ENCODE measurements at places on chromosomes 5 and 9.

DNA sequence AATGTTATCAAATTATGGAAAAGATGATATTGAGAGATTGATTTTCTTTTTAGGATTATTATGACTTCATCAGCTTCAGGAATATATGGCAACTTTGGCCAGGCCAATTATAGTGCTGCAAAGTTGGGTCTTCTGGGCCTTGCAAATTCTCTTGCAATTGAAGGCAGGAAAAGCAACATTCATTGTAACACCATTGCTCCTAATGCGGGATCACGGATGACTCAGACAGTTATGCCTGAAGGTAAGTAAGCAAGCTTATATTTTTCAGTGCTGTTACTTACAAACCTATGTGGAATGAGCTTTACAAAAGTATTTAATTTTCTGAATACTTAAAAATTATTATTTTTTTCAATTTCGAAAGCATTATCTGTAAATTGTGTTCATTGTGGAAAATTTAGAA lies 26.5 kb downstream of the HSD17B4 start:
- no peak for DNase-seq

DNA sequence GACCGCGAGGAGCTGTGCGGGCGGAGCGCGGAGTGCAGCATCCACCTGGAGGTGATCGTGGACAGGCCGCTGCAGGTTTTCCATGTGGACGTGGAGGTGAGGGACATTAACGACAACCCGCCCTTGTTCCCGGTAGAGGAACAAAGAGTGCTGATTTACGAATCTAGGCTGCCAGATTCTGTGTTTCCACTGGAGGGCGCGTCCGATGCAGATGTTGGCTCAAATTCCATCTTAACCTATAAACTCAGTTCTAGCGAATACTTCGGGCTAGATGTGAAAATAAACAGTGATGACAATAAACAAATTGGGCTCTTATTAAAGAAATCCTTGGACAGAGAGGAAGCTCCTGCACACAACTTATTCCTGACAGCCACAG lies 590 bp downstream of the PCDHA6 start:
- DNase-seq: no peak

DNA sequence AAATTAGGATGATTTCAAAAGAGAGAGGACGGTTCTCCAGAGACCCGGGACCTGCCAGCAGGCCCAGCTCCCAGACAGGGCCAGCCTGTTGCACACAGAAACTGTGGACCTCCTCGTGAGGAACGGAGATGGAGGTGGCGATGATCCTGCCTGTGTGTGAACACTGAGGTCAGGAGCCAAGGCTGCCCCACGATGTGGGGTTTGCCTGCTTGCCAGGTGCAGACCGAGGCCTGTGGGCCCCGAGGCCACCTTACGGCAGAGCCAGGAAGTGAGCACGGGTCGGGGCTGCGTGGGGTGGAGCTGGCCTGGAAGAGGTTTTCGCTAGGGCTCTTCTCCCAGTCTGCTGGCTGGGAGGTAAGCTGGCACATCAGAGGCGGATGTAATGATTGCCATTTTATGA lies 4.3 kb downstream of the FAM163B start:
- no peak for DNase-seq

DNA sequence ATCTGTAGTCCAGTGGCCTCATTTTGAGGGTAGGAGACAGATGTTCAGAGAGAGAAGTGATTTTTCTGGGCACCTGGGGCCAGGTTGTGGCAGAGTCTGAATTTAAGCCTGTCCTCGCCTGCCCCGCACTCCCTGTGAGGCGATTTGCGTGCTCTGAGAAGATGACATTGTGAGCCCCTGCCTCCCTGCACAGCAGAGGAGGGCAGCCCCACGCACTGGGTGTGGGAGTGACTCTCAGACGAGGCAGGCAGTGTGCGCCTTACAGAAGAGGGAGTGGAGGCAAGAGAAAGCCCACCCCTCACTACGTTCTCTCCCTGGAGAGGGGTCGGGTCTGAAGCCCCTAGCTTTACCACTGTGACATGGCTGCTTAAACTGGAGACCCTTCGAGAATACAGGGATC lies 35.7 kb downstream of the IRX4 start:
- DNase-seq: no peak

DNA sequence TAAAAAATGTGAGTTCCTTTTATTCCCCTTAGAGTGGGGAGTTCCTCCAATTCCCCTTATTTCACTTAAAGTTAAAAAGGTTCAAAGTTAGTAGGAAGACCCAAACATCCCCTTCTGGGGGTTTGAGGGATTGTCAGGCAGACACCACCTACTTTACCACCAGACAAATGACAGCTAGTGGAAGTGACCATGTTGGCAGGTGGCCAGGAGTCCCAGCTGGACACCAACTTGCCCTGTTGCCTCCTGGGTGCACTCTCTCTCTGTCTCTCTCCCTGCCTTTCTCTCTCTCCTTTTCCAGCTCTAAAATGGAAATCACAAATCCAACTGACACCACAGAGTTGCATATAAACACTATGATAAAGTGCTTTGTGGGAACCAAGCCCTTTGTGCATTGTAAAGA lies 307.7 kb upstream of the TLE4 start:
- no peak for DNase-seq

DNA sequence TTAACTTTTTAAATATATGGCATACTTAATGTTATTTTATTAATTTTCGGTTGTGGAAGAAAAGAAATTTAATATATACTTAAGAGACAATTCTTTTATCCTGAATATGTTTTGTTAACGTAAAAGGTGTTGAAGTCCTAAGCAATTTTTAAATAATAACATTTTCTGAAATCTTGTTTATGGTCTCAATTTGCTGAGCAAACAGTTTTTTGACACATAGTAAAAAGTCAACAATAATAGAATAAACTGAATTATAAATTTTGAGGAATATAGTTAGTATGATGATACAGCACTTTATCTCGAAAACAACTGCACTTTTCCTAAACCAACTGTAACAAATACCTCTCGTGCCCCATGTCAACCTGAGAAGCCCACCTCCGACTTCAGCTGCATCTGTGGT lies 229.8 kb upstream of the TARS1 start:
- no peak for DNase-seq

- DNase-seq: no peak
Measured at GRCh38 chr5:18098691-18099090, 464.4 kb downstream of the TAF11L14 start.

DNA sequence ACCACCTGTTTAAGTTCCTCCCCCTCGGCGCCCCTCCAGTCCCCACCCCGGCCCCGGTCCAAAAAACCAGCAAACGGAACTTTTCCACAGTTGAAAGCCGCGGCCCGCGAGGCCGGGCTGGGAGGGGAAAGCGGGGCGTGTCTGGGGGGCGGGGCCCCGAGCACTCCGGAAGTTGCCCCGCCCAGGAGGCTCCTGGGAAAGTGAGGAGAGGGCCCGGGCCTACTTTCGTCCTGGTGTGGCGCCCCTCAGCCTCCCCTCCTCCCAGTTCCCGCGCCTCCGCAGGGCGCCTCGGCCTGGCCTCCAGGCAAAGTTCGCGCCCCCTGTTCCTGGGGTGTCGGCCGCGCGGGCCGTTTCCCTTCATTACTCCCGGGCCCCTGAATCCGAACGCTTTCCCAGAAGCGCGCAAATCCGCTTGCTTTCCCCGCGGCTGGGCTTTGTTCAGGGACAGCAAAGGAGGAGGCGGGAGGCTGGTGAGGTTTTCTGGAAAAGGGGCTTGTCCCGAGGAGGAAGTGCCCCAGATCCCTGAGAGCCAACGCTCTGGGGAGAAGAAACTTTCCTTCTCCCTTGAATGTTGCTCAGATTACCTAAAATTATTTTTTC lies 4.5 kb upstream of the DMRT3 start:
- DNase-seq: no peak

- DNase-seq: no peak
Measured at GRCh38 chr5:56638061-56638621, 177.2 kb upstream of the MAP3K1 start.

GRCh38 chr9:75239176-75239575 lies 150.9 kb downstream of the OSTF1 start:
- no peak for DNase-seq

GRCh38 chr5:58717303-58718007 lies 134.6 kb downstream of the RAB3C start:
- no peak for DNase-seq

GRCh38 chr9:34547960-34548611 lies 25.3 kb upstream of the ENHO start:
- no peak for DNase-seq

- no peak for DNase-seq
Measured at GRCh38 chr5:102811972-102812371, 56.9 kb downstream of the PAM start.

GRCh38 chr5:38871790-38872551 lies 26.2 kb downstream of the OSMR start:
- no peak for DNase-seq

DNA sequence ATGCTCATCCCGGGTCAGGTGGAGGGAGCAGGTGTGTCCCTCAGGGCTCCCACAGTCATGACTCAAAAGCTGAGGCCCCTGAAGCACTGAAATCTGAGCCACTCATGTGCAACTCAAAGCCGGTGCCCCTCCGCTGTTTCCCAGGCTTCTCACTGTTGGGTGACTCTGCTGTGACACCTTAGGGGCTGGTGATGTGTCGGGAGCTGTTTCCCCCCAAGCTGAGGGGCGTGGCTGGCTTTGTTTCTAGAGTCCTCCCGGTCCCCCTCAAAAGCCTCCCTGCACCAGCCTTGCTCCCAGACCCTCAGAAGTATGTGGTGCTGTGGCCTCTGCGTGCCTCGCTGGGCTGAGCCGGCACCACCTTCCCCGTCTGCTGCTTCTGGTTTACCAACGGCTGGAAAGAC lies 39.7 kb downstream of the PLPP7 start:
- DNase-seq: no peak

- no peak for DNase-seq
Measured at GRCh38 chr9:104743376-104743985, 4.0 kb upstream of the NIPSNAP3A start.

GRCh38 chr5:138573949-138574670 lies 1.1 kb downstream of the HSPA9 start:
- DNase-seq: no peak

- DNase-seq: no peak
Measured at GRCh38 chr5:91229031-91229727, 153.9 kb downstream of the ARRDC3 start.

DNA sequence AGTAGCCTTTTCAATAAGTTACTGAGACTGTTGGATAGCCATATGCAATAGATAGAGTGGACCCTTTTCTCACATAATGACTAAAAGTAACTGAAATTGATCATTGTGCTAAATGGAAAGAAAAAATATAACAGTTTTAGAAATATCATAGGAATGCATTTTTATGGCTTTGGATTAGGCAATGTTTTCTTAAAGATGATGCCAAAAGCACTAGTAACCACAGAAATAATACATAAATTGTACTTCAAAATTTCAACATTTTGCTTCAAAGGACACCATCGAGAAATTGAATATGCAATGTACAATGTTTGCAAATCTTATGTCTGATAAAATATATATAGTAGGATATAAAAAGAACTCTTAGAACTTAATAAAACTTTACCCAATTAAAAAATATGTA lies 1267.5 kb upstream of the CDH9 start:
- no peak for DNase-seq

DNA sequence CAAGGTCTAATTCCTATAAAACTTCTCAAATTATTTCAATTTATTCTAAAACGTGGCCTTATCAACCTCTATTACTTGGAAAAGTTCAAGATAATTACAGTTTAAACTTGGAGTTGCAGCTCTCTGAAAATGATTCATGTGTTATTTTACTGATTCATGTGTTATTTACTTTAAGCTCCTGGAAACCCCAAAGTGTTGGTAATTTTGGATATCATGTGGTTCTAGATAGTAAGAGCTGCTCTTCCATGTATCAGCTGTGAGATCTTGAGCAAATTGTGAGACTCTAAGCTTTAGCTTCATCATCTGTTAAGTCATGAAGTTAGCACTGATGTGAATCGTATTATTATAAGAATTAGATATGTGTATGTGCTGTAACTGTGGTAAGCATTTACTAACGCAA lies 749.2 kb downstream of the TLE4 start:
- DNase-seq: no peak

DNA sequence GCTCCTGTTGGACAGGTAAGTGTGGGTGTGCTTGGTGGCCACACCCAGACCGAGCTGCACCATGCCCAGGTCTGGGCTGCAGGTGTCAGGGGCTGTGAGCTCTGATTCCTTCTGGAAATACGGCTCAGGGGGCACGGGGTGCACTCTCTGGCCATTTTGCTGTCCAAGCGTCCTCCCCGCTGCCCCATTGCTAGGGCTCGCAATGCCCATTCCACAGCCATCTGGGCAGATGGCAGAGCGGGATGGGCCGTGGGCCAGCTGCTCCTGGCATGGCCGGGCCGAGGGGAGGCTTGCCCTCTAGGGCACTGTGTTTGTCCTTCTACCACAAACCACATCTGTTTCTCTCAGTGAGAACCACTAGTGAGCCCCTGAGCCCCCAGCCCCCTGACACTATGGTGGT lies 67.9 kb upstream of the RXRA start:
- DNase-seq: no peak

- no peak for DNase-seq
Measured at GRCh38 chr5:149796030-149796429, 65.9 kb downstream of the PPARGC1B start.

- DNase-seq: no peak
Measured at GRCh38 chr5:535846-536698, 11.8 kb upstream of the SLC9A3 start.

DNA sequence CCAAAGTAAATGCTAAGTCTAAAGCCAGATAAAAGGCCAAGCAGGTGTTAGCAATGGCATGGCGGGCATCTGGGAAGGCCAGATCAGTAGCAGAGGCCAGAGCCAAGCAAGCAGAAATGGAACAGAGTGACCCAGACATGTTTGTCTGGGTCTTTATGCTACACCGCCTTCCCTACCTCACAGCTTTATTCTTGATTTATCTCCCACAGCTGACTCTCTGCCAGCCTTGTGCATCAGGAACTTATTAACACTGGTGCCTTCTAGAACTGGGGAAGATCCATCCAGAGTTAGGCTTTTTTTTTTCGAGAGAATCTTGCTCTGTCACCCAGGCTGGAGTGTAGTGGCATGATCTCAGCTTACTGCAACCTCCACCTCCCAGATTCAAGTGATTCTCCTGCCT lies 112.5 kb upstream of the SLC44A1 start:
- DNase-seq: no peak

DNA sequence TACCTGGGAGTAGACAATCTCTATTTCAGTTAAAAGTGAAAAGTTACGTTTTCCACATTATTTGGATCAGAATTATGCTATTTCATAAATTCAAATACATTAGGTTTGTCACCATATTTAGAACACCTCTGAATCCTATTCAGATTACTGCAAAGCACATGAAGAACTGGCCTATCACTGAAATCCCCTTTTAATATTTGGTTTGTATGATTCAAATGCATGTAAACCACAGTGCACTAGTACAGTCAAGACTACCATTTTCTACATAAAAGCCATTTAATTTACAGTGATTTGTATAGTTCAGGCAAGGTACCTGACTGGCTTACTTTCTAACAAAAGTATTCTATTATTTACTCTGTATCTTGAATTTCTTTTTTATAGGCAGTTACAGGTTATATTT lies 212.5 kb downstream of the MEF2C start:
- DNase-seq: no peak

DNA sequence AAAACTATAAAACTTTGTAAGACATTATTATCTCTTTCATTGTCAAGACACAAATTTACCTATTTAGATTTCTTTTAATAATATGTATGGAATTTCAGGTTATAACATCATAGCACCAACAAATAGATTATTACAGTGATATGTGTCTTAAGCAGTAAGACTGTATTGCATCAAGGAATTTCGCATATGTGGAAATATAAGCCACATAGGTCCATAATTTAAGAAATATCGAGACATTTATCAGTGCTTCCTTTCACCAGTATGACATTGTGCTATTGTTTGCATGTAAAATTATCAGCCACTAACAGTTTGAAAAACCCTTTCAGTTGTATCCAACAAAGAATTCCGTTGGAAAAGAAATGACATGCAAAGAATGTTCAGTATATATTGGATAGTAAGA lies 186.7 kb upstream of the RASA1 start:
- no peak for DNase-seq
